ENCODE measurements at places on chromosomes 16 and 17.

DNA sequence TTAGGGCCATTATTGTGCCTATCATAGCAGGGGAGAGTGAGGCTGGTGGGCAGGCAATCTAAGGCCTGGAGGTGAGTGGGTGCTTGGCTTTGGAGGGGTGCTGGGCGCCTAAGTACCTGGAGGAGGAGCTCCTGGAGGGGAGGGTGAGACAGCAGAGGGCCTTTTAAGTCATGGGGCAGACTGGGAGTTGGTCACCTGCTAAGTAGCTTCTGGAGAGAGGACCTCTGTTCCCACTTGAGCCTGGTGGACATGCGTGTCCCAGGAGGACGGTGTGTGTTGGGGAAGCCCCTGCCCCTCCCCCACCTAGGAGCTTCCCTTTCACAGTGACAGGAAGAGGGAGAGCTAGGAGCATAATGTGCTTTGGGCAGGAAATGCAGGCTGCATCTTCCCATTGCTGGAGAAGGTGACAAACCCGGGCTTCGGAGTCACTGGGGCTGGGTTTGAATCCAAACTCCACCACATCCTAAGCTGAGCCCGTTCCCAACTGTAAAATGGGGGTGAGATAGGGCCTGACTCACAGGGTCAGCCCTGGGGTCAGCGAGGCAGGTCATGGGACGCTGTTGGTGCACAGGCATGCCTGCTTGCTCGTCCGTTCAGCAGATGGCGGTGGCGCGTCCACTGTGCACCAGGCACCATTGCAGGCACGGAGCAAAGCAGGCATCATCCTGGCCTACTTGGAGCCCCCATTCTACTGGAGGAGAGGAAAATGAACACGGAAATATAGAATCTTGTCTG is 37.9 kb downstream of the CMIP start:
- no peak for DNase-seq

DNA sequence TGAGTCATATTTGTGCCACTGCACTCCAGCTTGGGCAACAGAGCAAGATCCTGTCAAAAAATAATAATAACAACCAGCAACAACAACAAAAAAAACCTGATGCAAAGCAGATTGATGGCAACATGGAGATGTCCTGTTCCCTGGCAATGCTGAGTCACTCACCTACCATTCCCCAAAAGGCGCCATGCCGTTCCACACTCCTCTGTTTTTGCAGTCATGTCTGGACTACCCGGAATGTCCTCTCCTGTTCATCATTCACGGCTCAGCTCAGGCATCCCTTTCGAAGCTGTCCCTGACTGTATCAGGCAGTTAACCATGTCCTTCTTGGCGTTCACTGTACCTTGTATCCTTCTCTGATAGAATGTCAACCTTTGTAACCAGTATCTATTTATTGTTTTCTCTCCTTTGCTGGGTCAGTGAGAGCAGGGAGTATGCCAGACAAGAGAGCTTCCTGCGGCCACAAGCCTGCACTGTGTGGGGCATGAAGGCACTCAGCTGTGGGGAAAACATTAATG is 147.7 kb downstream of the ABCC12 start:
- no peak for DNase-seq

DNA sequence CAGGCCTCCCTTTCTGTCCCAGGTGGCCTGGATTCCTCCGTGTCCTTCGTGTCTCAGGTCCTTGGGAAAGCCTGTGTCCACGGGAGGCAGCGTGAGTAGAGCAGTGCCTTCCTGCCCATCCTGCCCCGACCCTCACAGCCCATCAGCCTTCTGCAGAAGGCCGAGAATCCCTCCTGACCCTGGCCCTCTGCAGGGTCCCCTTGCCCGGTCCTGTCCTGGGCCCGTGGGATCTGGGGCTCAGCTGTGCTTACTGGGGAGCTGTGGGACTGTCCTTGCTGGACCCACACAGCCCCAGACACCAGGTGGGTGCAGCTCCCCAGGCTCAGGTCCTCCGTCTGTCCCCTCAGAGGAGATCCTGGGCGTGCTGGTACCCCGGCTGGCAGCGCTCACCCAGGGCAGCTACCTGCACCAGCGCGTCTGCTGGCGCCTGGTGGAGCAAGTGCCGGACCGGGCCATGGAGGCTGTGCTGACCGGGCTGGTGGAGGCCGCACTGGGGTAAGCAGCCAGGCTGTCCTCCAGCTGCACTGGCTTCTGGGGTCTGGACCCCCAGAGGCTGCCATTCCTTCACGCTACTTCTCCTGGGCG is 3.9 kb downstream of the TELO2 start:
- DNase-seq: no peak

- DNase-seq: no peak
Measured at GRCh38 chr17:66281661-66282369, 20.6 kb upstream of the PRKCA start.

DNA sequence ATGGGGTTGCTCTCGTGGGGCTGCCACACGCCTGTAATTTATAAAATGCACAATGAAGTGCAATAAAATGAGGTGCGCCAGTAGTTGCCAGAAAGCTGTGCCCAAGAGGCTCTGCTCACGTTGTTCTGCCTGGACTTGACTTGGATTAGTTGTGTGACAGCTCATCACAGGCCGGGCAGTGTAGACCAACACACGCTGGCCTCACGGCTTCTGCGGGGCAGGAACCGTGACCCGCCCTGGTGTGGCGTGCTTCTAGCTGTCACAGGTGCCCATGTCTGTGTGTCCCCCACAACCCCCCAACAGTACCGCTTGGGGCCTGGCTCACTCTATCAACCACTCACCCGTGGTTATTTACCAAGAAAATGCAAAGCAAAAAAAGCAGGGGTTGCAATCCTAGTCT is 112.2 kb upstream of the ZNF750 start:
- DNase-seq: no peak

DNA sequence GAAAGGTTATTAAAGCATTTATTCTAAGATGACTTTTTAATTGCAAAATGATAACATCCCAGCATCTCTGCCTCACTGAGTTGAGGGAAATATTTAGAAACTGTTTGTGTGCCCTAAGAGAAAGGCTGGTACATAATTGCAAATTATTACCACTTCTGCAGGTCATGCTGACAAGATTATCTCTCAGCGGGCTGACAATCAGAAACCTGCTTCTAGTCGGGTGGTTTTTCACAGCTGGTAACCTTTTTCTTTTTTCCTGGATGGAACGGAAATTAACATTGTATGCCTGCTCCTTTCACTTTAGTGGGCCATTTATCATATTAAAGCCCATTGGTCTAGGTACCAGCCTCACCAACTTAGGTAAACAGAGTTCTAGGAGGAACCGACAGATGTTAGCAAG is 17.0 kb upstream of the NUDT7 start:
- no peak for DNase-seq

DNA sequence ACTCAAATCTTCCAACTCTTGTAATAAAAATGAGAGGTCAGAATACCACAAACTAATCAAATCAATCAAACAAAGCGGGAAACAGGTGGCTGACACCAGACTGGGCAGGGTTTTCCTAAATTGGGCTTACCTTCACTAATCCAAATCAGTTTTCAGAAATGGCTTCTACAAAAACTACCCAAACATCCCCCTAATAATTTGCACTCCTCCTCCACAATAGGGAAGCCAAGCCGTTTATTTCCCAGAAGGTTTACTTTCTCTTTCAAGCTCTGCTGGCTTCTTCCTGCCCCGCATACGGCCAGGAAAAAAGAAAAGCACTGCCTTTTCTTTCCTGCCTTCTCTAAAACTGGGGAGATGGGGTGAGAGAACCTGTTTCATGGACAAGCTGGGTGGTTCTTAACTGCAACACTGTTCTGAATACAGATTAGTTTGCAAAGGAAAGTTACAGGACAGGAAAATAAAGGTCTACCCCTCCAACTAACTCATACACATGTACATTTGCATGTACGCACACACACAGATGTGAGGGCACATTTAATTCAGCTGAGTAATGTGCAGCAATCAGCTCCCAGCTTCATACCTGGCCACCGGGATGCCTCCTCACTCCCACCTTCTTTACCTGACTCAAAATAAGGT is 9.2 kb downstream of the STAT3 start:
- peak; percentile 54 for DNase-seq

GRCh38 chr17:42180922-42181850 is at the start of gene KCNH4:
KCNH4 (minus strand) TSS chr17:42181142; CDS start chr17:42180945, 197 bp downstream.
- DNase-seq: peak; percentile 86
